ENCODE measurements at places on chromosomes 4 and X. TPM values are rescaled to one million over a fixed set of nuclear protein-coding genes. Genes with fewer than 3 reads are reported as not detected.

DNA sequence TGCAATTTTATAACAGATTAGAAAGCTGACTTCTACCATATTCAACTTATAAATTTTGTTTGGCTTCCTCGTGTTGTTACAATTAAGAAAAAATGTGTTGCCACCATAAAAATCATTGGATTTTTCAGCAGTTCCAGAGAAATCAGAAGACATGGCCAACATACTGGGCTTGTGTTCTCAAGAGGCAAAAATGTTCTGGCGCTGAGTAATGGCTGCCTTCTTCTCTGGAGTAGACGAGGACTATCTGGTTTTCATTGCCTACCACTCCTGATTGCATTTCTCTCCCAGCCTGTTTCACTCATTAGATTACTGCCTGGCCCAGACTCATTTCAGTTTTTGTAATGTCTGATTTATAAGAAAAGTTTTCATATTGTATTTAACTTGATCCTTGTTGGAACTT, 122.3 kb downstream of the ARHGAP10 start:
- no peak for DNase-seq

DNA sequence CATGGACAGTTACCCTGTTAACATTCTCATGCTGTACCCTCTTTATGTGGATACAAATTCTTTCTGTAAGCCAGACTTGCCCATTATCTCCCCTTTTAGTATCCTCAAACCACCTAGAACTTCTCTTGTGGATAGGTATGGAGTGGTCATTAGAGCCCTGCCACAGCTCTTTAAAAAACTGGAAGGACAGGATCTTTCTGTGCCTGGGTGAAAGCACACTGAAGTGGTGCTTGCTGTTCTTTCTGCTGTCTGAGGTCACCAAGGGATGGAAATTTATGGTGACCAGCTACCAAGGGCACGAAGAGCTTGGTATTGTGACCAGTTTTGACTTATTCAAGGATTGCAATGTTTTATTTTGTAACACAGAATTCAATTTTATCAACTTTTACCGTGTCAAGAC, 344.2 kb downstream of the CBLL2 start:
- DNase-seq, result no peak

DNA sequence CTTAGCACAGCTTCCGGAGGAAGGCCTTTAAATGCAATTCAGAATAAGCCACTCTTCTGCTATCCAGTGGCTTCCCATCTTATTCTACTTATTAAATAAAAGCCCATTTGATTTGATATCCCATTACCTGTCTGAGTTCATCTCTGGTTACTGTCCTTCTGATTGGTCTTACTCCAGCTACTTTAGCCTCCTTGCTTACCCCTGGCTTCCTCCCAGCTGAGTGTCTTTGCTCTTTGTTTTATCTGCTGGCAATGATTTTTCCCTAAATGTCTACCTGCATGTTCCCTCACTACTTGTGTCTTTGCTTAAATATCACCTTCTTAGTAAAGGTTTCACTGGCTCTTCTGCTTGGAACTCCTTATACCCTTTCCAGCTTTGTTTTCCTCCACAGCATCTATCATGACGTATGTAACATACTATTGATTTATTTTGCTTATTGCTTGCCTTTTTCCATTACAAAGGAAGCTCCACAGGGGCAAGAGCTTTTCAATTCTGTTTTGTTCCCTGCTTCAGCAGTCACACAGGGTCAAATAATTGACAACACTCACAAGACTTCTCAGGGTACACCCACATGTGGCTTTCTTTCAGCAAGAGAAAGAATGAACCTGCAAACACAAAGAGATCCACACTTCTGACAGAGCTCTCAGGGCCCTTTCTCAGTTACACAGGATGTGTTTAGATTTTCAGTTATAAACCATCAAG, 63.8 kb downstream of the TBC1D19 start:
- DNase-seq, result no peak

DNA sequence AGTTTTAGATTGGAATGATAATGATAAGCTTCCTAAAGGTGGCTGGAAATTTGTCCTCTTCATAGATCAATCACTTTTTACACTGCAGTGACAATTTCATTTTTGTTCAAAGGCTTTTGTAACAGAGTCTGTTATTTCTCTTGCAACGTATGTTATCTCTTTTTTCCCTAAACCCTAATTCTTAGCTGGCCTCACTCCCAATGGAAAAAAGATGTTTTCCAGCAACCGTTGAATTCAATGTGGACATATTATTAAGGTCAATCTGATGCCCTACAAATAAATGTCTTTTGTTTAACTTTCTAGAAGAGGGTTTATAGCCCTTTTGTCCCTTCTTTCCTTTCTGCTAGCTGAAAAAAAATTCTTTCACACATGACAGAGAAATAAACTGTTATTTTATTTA, 192.7 kb upstream of the NWD2 start:
- no peak for DNase-seq

DNA sequence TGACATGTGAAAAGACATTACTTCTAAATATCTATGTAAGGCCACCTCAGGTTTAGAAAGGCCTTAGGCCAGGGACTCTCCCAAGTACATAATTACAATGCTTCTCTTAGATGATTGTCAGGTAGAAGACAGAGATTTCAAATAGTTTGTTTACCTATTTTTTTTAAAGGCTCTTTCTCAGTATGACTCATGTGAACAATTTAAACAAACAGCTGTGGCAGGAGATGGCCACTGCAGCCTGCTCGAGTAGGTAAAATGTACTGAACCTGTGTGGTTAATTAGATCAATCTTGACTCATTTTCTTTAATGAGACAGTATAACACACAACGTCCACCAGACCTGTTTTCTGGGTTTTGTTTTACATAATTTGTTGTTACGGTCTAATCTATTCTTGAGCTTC, 50.2 kb downstream of the LEF1 start:
- DNase-seq, result no peak

The UTP14A gene
- polyA plus RNA-seq, result 26.9 TPM

DNA sequence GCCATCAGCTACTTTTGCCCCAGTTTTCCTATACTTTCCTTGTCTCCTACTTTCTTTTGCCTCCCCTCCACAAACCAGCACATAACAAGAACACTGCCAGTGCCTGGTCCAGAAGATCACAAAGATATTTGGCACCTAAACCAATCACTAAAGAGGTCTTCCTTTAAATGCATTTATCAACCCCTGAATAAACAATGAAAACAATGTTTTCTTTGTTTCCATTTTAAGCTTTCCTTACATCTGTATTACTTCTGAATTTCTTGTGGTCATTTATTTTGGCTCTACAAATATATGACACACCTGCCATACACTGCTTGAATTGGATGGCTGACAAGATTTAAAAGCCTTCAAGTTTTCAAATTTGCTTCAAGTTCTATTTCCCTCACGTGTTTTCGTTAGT, 43.9 kb downstream of the MBNL3 start:
- DNase-seq, result no peak

- DNase-seq, result no peak
These were observed 37.1 kb upstream of the LEF1 start for GRCh38 chr4:108205859-108206258.

The AVPR2 gene
- polyA plus RNA-seq, result 5.9 TPM

GRCh38 chr4:59180969-59181368, 2019.2 kb upstream of the ADGRL3 start:
- DNase-seq, result no peak

- no peak for DNase-seq
These were observed 58.6 kb downstream of the SMAD1 start for GRCh38 chr4:145540235-145540634.

GRCh38 chrX:25343060-25343459, 327.3 kb upstream of the ARX start:
- DNase-seq, result no peak

- no peak for DNase-seq
These were observed 369.8 kb downstream of the DTHD1 start for GRCh38 chr4:36651253-36651652.

GRCh38 chrX:57902633-57903032, 7.6 kb downstream of the ZXDA start:
- DNase-seq, result no peak

The RBMXL3 gene
- not detected for polyA plus RNA-seq

- no peak for DNase-seq
These were observed 115.6 kb downstream of the GPR143 start for GRCh38 chrX:9650091-9650490.

- DNase-seq, result no peak
These were observed 370.4 kb downstream of the INPP4B start for GRCh38 chr4:142475663-142476062.

The MAGEE1 gene
- polyA plus RNA-seq, result 6.5 TPM

DNA sequence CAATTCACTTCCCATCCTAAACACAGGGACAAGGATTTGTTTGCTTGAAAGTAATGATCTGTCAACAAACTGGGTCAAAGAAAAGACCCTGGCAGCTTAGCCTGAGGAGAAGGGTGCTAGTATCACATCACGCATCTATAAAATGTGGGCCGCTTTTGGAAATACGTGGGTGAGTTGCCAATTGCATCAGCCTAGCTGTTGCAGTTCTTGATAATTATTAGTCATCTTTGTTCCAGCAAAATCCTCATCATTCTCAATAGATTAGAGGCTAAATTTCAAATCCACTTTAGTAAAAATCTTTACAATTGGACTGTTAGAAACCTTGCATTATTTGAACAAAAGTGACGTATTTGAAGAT, 33.6 kb upstream of the TAPT1 start:
- DNase-seq, result no peak

DNA sequence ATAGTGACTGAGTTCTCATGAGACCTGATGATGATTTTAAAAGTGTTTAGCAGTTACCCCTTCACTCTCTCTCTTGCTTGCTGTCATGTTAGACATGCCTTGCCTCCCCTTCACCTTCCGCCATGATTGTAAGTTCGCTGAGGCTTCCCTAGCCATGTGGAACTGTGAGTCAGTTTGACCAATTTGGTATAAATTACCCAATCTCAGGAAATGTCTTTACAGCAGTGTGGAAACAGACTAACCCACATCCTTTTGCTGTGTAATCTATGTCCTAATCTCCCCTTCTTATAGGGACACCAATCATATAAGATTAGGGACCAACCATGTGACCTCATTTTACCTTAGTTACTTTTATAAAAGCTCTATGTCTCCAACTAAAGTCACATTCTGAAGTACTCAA, 677.8 kb downstream of the ADGRL3 start:
- no peak for DNase-seq

- DNase-seq, result no peak
These were observed 252.4 kb upstream of the RPS6KA3 start for GRCh38 chrX:20519146-20519545.

DNA sequence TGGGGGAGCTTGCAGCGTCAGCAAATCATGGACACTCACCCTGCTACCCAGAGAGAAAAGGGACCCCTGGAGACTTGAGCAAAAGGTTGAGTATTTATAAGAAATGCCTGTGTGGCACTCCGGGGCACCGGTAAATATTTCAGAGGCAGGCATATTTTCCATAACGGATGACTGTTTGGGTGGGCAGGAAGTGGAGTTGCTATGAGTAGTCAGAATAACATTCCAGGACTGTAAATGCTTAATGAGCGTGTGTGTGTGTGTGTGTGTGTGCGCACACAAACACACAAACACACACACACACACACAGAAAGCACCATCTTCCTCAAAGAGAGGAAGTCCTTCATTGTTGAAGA, 74.6 kb downstream of the MXRA5 start:
- DNase-seq, result no peak

DNA sequence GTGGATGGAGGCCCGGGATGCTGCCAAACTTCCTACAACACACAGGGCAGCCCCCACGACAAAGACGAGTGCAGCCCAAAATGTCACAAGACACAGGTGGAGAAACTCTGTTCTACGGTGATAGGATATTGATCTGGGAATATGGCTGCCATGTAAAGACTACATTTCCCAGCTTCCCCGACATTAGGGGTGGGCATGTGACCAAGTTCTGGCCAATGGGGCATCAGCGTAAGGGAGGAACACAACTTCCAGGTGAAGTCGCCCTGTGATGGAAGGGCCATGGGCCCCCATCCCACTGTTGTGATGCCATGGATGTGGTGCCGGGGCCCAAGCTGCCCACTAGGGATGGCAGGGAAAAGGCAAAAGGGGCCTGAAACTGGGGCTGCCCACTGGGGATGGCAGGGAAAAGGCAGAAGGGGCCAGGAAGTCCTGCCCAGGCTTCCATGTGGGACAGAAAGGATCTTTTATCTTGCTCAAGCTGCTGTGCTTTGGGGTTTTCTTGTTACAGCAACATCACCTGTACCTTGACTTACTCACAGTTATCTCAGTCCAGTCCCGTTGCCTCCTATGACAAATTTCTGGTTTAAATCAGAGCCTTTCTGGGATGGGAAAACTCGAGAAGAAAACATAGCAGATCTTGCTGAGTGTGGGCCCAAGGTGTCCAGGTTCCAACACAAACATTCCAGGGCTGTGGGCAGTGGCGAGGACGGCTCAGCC, 9.7 kb upstream of the ADRA2C start:
- no peak for DNase-seq

DNA sequence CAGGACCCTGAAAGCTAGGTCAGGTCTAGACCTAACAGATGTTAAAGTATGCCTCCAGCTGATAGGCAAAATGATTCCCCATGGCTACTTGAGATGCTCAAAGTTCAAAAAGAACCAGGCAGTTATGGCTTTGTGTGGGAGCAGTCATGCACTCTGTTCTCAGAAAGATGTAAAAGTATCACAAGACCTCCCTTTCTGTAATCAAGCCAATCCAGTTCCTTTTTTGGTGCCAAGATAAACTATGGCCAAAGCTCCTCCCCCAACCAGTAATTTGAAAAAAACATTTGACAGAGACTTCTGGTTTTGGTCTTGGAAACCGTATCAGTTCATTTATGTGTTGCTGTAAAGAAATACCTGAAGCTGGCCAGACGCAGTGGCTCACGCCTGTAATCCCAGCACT, 340.9 kb downstream of the CHIC1 start:
- no peak for DNase-seq

The GPAT3 gene
- polyA plus RNA-seq, result 24.5 TPM

DNA sequence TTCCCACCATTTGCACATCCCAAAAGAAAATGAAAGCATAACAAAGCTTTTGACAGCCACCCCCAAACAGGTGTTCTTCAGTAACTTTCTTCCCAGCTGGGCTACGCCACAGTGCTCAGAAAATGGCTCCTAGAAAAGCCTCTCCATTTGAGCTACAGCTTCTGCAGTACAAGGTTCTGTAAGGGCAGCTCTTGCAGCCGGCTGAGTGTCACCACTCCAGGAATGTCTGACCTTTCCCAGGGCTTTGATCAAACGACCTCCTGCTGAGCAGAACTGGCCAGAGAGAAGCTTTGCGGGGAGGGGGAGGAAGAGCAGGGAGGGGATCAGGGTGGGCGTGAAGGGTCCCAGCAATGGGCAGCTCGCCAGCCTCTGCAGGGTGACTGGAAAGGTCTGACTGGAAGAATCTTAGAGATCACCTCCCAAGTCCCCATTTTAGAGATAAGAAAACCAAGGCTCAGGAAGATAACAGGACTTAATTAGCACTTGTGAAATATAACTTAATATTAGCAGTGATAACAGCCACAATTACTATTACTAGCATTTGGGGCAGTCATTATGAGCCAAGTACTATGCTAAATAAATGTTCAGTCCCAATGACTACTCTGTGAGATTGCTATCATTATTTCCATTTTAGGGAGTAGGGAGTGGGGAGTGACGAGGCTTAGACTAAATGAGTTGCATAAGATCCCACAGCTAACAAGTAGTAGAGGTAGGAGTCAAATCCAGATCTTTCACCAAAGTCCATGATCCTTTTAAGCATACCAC, 51.1 kb downstream of the LEF1 start:
- peak; percentile 37 for DNase-seq

- no peak for DNase-seq
These were observed 149.1 kb downstream of the SLC39A8 start for GRCh38 chr4:102196221-102196620.
